ENCODE measurements at places on chromosomes 2 and 18. TPM values are rescaled to one million over a fixed set of nuclear protein-coding genes. Genes with fewer than 3 reads are reported as not detected.

CD8B gene
- polyA plus RNA-seq = 0.56 TPM

GRCh38 chr18:59308938-59309260, 9.6 kb downstream of the CPLX4 start:
- no peak for DNase-seq

TIGD1 gene
- polyA plus RNA-seq = 9.3 TPM

DNA sequence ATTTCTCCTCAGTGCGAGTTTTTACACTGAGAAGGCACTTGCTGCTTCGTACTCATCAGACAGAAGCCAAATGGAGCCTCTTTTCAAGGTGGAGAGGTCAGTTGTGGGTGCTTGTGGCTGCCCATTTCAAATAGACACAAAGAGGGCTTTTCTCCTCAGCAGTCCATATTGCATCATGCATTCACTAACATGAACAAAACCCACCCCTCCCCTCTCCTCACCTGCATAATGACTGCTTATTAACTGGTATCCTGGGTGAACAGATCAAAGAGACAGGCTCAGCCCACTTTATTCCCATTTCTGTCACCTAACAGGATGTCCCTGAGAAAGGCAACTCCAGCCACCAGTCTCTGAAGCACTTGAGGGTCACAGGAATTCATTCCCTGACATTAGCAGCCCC, 28.9 kb downstream of the KLF7 start:
- no peak for DNase-seq

C2orf92 gene
- polyA plus RNA-seq = 28.9 TPM

- no peak for DNase-seq
Measured at GRCh38 chr2:201358684-201359083, 1.5 kb upstream of the FLACC1 start.

Data from right lung (tissue), 10 donors.